ENCODE measurements at places on chromosomes 4 and X.

DNA sequence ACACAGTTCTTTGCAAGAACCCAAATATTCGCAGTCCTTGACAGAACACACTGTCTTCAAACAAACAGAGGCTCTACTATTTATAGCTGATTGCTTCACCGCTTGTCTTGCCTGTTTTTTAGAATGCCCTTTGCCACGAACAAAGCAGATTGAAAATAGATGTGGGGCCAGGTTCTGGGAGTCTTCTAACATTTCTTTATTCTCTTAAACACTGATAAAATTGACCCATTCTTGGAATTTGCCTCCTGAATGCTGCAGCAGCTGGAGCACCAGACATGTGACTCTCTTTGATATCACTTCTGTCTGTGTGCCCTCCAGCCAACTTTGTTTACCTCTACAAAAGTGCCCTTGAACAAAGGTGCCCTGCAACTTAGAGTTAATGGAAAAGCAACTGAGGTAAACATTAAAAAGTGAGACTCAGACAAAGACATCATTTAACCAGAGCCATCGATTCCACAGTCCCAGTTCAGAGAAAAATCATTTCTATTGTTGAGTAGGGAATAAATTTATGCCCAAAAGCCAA is 64.2 kb upstream of the SPP1 start:
- no peak for DNase-seq

DNA sequence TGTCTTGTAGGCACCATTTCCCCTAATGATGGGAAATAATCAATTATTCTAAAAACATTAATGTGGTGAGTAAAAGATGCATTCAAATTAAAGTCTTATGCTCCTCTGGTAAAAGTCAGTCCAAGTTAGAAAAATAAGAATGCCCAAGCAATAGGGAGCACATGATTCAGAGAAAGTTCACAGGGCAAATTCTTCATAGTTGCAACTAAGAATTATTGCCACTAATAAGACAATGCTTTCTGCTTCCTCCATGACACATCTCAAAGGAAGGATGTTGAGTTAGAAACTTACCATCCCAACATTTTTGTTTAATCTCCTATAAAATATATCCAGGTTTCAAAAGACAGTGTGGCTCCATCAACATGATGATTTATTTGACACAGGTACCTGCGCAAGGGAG is 26.3 kb downstream of the PHOX2B start:
- no peak for DNase-seq

DNA sequence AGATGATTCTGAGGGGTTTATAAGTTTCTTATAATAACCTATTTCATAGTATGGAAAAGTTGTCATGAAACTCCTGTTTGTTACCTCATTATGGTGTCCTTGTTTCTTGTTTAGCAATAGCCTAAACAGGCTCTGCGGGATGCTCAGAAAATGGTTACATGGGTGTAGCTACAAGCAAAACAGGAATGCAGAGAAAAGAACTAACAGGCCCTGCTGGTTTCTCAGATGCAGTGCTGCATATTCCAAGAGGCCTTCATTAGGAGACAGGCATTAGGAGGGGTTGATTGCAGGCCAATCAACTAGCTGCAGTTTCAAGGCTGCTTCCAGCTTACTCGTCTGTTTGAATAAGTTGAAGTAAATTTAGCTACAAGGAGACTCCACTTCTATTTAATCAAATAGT is 37.6 kb upstream of the HPGD start:
- DNase-seq: no peak

DNA sequence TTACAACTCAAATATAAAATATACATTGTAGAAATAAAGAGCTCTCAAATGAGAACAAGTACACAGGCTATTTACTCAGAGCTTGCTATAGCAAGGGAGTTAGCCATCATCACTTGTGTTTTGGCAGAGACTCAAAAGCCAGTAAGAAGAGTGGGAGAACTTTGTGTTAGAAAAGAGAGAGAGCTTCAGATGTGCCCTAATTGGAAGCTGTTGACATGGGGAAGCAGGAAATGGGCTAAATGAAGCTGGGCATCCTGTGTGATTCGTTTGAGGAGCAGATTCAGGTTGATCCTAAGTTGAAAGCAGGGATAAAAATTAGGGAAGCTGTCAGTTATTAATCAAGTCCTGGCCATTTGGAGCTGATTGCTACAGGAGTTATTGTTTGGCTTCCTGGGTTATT is 207.4 kb upstream of the MAOA start:
- no peak for DNase-seq

- no peak for DNase-seq
Measured at GRCh38 chrX:17020851-17021821, 74.7 kb downstream of the REPS2 start.

Measured in activated CD4-positive, alpha-beta T cell treated with anti-CD3 and anti-CD28 coated beads, Interleukin-2, amount 50 U/mL, for 16 hours (primary cell).